ENCODE measurements at places on chromosomes 12 and 14.

- DNase-seq: no peak
Observed at GRCh38 chr12:68521321-68521839, 89.3 kb upstream of the RAP1B start.

GRCh38 chr12:120579179-120579578, 2.0 kb downstream of the POP5 start:
- DNase-seq: no peak

- no peak for DNase-seq
Observed at GRCh38 chr14:51619561-51619960, 32.1 kb upstream of the FRMD6 start.

DNA sequence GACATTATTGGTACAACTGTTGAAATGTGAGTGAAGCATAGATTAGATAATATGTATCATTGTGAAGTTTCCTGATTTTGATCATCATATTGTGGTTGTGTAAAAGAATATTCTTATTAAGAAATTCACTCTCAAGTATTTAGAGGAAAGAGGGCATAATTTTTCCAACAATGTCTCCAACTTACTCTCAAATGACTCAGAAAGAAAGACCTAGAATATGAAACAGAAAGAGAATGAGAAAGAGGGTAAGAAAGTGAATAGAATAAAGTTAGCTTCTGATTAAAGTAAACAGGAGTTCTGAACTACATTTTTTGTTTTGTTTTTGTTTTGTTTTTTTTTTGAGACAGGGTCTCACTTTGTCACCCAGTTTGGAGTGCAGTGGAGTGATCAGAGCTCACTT, 123.0 kb downstream of the CPNE8 start:
- no peak for DNase-seq

DNA sequence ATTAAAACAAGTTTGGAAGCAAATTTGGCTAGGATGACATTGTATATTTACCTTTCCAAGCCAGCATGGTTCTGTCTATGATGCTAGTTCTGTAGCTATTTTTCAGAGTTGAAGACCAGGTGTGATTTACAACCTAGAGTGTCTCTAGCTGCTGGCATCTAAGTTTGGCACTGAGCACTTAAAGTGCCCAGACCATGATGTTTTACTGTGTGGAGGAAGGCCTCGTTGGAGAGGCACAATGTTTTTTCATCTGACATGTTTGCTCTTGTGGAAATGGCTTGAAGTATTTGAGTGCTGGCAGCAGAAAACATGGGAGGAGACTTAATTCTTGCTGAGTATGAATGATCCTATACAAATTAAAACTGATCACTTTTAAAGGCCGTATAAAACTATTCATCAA, 13.0 kb upstream of the C12orf71 start:
- no peak for DNase-seq

GRCh38 chr12:110561471-110562201, 21.5 kb downstream of the PPTC7 start:
- no peak for DNase-seq

- DNase-seq: no peak
Observed at GRCh38 chr12:91920741-91921140, 224.9 kb downstream of the BTG1 start.

DNA sequence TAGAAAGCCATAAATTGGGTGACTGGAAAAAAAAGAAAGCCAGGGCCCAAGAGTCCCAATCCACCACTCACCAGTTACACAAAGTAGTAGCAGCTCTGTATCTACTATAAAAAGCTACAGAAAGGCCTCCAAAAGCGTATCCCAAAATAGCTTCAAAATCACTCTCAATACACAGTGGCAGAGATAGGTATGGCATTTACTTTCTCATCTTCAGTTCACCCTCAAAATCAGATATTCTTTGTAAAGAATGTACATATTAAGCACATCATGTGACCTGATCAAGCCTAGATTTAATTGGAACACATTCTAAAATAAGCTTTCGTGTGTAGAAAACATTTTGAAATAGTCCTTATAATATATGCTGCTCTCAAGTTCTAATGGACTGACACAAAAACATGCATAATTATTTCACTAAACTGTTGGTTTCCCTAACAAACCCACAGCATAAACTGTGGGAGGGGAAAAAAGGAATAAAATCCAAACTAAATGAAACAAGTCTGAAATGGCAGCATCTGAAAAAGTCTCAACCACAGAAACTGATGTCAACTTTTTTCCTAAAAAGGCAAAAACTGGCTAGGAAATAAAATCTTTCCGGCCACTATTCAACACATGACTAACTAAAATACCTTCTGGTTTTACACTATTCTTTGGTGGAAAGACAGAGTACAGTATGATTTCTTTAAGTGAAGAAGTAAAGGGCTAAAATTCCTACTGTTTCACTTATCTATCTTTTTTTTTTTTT, 25.9 kb downstream of the UBE2N start:
- no peak for DNase-seq

DNA sequence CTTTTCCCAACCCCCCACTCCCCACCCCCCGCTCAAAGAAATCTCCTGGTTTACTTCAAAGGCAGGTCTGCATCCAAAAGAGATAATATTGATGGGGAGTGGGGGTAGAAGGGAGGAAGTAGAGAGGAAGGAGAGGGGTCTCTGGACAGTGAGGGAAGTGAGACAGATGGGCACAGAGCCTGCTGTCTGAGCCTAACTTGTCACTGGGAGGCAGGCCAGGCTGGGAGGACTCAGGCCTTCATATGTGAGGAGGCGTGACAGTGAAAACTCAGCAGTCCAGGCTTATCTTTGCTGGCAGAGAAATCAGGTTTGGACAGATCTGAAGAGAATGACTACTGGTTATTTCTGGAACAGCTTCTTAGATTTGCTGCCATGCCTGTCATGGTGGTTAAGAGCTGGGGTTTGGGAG, 192.3 kb downstream of the NUAK1 start:
- no peak for DNase-seq

Measured in CD8-positive, alpha-beta T cell (primary cell).